ENCODE measurements at places on chromosomes 4 and X. TPM values are rescaled to one million over a fixed set of nuclear protein-coding genes. Genes with fewer than 3 reads are reported as not detected.

DNA sequence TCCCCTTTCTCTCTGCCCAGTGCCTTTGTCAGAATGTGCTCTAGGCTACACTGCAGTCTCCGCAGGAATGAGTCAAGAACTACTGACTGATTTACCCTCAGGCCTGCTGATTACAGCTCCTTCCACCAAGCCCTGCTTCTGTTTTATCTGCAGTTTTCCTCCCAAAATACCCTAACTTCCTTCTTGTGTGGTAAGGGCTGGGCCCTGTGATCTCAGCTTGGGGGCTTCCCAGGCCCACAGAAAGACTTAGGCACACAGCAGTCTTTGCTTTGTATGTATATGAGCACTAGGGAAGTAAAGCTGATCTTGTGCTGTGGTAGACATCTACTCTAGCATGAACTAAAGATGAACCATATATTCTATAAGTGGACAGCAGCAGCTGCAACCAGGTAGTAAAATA, 18.8 kb downstream of the PAK3 start:
- no peak overlapping the region for H3K4me3 ChIP-seq
- no peak overlapping the region for H3K27ac ChIP-seq
- no peaks in the 10 kb centered on the region for H3K27me3 ChIP-seq
- no peak for DNase-seq

DNA sequence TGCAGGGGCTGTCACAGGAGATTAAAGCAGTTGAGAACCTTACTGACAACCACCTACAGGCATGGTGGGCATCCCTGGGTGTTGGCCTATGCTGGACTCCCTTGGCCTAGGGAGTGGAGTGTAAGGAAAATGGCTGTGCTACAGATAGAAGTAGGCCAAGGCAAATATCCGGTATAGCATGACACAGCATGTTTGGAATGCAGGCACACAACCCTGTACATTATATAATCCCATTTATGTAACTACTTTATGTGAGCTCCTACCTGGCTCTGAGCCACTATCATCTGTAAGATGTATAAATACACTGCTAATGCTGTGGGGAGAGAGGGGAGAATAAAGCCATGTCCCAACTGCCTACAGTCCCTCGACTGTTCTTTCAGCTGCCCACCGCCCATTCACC, 38.7 kb upstream of the KCTD8 start:
- H3K27ac ChIP-seq: no peak overlapping the region
- H3K4me3 ChIP-seq: no peak overlapping the region
- no peaks in the 10 kb centered on the region for H3K27me3 ChIP-seq

DNA sequence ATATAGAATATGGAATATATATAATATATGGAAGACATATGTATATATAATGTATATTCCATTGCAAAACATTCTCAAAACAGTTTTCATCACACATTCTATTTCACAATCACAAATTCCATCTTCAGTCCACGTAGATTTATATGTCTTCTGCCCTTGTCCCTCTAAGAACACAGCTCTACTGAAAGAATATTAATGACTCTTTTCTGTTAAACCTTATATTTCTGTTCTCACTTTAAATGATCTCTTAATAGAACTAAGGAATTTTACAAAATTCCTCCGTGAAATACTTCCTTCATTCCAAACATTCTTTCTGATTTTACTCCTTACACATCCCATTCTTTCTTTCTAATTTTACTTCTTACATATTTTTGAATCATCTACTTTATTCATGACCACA, 1043.1 kb upstream of the PABPC4L start:
- H3K4me1 ChIP-seq: no peaks in the 10 kb centered on the region
- H3K27ac ChIP-seq: no peak overlapping the region
- H3K4me3 ChIP-seq: no peak overlapping the region
- no peaks in the 10 kb centered on the region for H3K36me3 ChIP-seq
- H3K27me3 ChIP-seq: no peaks in the 10 kb centered on the region
- no peak for DNase-seq

DNA sequence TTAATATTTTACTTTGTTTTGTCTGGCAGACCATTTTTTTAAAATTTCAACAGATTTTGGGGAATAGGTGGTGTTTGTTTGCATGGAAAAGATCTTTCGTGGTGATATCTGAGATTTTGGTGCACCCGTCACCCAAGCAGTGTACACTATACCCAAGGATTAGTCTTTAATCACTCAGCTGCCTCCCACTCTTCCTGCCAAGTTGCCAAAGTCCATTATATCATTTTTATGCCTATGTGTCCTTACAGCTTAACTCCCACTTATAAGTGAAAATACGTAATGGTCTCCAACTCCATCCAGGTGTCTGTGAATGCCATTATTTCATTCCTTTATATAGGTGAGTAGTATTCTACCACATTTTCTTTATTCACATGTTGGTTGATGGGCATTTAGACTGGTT, 281.7 kb upstream of the GK2 start:
- H3K27ac ChIP-seq: no peak overlapping the region
- H3K4me1 ChIP-seq: no peaks in the 10 kb centered on the region
- H3K27me3 ChIP-seq: no peaks in the 10 kb centered on the region

- H3K4me1 ChIP-seq: peaks cover 29% of the 10 kb centered on the region
- no peaks in the 10 kb centered on the region for H3K27me3 ChIP-seq
- H3K4me3 ChIP-seq: no peak overlapping the region
These were observed 149.2 kb downstream of the PTTG2 start for GRCh38 chr4:38109370-38109769.

GRCh38 chrX:40272141-40272540, 174.4 kb upstream of the BCOR start:
- no peak overlapping the region for H3K27ac ChIP-seq
- H3K4me3 ChIP-seq: no peak overlapping the region
- peaks cover 10% of the 10 kb centered on the region for H3K27me3 ChIP-seq
- no peaks in the 10 kb centered on the region for H3K36me3 ChIP-seq
- DNase-seq: no peak
- H3K4me1 ChIP-seq: peaks cover 3% of the 10 kb centered on the region

- H3K36me3 ChIP-seq: no peaks in the 10 kb centered on the region
- no peaks in the 10 kb centered on the region for H3K27me3 ChIP-seq
- peak overlapping the region; percentile 43 for H3K4me3 ChIP-seq
- no peak overlapping the region for H3K27ac ChIP-seq
These were observed 89.7 kb downstream of the ARHGAP10 start for GRCh38 chr4:147821555-147821954.

DNA sequence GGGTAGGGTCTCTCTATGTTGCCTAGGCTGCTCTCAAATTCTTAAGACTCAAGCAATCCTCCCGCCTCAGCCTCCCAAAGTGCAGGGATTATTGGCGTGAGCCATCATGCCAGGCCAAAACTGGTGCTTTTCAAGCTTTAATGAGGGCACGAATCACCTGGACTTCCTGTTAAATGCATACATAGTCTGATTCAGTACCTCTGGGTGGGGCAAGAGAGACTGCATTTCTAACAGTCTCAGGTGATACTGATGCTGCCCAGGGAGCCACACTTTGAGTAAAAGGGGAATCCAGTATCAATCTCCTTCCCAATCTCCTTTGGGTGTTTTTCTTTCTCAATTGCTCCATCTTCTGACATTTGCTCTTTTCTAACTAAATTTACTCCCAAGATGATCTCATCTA, 96.5 kb downstream of the SH3RF1 start:
- H3K4me3 ChIP-seq: no peak overlapping the region
- no peak overlapping the region for H3K27ac ChIP-seq
- H3K36me3 ChIP-seq: no peaks in the 10 kb centered on the region
- no peak for DNase-seq
- peaks cover 16% of the 10 kb centered on the region for H3K4me1 ChIP-seq
- no peaks in the 10 kb centered on the region for H3K27me3 ChIP-seq

DNA sequence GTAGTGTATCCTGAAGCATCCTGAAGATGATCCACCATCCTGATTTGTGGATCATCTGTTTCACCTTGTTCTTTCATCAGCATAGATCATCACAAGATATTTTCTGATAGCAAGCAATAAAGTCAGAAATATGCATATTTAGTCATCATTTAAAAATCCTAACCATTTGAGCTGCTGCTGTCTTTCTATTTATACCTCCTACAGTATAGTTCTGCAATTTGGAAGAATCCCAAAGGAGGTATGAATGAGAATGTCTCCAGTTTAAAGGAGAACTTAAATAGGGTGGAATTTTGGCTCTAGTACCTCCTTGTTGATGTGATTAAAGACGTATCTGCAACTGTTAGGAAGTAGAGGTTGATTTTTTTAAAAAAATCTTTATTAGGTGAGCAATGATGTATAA, 7.6 kb downstream of the SLC25A14 start:
- no peaks in the 10 kb centered on the region for H3K36me3 ChIP-seq
- H3K27ac ChIP-seq: no peak overlapping the region
- no peak overlapping the region for H3K4me3 ChIP-seq
- DNase-seq: no peak

Gene MAGEB2
- not detected for total RNA-seq

Gene ENPEP
- total RNA-seq: 0.05 TPM

Gene CT47C1
- not detected for total RNA-seq

Gene NDP
- not detected for total RNA-seq

Gene AMBN
- total RNA-seq: not detected

Measured in natural killer cell treated with Interleukin-12 subunit alpha and Interleukin-12 subunit beta and Interleukin-15 and Interleukin-18, amount 100 ng/mL, for 72 hours (primary cell).